ENCODE measurements at places on chromosomes 13 and 19.

DNA sequence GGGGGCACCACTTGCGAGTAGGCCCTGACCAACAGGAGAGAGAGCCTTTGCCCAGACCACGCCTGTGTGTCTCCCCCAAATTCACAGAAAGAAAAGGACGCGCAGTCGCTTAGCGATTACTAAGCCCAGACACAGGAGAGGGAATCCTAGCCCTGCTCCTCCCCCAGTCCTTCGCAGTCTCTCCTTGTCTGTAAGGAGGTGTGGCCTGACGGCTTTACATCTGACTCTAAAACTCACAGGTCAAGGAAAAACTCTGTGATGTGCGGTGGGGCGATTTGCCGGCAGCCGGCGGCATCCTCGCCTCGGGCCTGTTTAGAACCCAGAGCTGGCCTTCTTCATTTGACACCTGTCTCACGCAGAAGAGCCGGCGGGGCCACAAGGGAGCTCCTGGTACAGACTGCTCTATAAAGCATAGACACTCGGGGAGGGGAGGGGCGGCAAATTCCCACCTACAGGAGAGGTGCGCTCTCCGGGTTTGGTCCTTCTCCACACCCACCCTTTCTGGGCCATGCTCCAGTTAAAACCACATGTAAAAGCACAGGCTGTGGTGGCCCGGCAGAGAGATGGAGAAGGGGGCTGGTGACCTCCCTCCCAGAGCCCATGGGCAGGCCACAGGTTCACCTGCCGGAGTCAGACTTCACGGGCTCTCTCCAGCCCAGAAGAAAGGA, 17.8 kb downstream of the GPR12 start:
- no peak for DNase-seq

DNA sequence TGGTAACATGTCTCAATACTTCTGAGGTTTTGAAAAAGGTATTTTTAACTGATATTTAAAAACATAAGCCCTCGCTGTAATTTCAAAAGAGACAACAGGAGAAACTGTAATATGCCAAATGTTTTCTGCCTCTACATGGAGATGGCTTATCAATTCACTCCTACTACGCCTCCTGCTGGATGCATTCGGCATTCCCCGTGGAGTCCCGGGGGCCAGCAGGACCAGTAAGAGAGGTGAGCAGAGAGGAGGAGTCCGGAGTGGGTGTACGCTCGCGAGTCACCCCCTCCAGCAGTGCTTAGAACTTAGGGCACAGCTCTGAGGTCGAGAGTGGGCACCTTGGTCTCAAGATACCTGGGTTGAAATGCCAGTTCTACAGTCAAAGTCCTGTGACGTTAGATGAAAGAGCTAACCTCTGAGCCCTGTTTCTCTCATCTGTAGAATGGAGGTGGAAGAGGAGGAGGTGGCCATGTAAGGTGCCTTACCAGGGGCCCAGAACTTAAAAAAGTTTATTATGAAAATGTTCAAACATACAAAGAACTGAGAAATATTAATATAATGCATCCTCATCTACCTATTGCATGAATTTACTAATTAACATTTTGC, 110.2 kb downstream of the STK24 start:
- no peak for DNase-seq

DNA sequence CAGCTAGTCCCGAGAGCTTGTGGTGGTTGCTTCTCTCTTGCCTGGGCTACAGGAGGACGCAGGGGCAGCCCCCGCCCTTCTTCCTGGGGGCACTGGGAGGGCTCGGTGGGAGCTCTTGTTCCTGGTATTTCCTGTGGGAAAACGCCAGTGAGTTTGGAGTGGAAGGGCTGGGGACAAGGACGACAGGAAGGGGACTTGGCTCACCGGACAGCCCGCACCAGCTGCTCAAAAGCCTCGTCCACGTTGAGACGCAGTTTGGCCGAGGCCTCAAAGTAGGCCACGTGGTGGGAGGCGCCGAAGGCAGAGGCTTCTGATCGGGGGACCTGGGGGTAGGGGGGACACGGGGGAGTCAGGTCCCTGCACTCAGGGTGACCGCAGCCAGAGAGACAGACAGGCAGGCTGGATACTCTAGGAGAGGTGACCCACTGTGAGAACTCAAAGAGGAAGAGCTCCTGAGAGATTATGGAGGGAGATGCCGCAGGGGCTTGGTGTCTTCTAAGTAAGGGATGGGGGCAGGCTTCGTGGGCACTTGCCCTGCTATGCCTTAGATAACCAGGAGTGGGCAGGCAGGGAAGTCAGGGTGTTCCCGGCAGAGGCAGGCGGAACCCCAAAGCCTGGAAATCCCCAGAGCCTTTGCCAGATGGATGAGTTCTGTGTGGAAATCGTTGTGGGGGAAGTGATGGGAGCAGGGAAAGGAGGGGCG, 4.3 kb downstream of the RRAS start:
- no peak for DNase-seq

GRCh38 chr13:34675626-34676025, 266.4 kb upstream of the NBEA start:
- no peak for DNase-seq

- no peak for DNase-seq
Observed at GRCh38 chr13:43078399-43078798, 55.0 kb downstream of the DNAJC15 start.

DNA sequence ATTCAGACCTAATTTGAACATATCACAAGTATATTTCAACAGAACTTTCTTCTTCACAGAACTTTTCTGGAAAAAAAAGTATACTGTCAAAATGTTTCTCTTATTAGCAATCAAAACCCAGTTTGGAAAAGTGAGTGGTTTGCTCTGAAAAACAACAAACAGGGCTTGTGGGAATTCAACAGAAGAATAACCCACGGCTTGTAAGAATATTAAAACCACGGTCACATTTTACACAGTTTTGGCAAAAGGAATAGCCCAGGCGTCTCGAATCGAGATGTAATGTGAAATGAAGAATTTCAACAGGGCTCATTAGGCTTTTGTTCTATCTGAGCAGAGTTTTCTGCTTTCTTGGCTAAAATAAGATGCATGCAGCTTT, 70.7 kb downstream of the COL4A2 start:
- DNase-seq, result no peak

- no peak for DNase-seq
Observed at GRCh38 chr13:110220471-110220870, 86.5 kb downstream of the COL4A1 start.

- DNase-seq, result no peak
Observed at GRCh38 chr13:80939581-80939980, 598.7 kb upstream of the SPRY2 start.

- DNase-seq, result no peak
Observed at GRCh38 chr13:46552303-46552682, 677 bp upstream of the LRCH1 start.

GRCh38 chr13:51780099-51780498, 23.9 kb downstream of the DHRS12 start:
- DNase-seq, result no peak

DNA sequence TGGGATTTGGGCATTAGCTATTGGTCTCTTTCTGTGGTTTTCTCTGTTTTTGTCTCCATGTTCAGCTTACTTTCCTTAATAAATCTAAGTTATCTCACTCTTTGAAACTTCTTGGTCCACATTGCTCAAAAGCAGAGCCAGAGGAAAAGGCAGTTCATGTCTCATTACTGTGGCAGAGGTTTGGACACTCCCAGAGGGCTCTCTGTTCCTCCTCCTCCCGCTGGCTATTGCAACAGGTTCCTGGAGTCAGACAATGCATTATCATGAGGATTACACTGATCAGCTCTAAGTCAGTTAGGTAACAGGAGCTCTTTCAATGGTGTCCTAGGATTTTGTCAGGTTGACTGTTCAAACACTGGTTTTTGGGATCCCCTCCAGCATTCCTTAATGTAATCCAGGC, 298.8 kb downstream of the NDFIP2 start:
- no peak for DNase-seq

GRCh38 chr19:8398311-8398771, 8.2 kb downstream of the RAB11B start:
- no peak for DNase-seq

- no peak for DNase-seq
Observed at GRCh38 chr19:6465006-6465405, 935 bp downstream of the CRB3 start.

GRCh38 chr19:17677002-17677401, 11.2 kb downstream of the UNC13A start:
- DNase-seq, result peak; percentile 47

- DNase-seq, result no peak
Observed at GRCh38 chr13:26343816-26344215, 89.9 kb downstream of the CDK8 start.

- DNase-seq, result peak; percentile 88
Observed at GRCh38 chr19:19554074-19555023, 16.3 kb downstream of the CILP2 start.

GRCh38 chr19:31317570-31317969, 31.7 kb downstream of the TSHZ3 start:
- DNase-seq, result no peak

- DNase-seq, result peak; percentile 78
Observed at GRCh38 chr19:6532244-6532999, 1.6 kb downstream of the TNFSF9 start.

DNA sequence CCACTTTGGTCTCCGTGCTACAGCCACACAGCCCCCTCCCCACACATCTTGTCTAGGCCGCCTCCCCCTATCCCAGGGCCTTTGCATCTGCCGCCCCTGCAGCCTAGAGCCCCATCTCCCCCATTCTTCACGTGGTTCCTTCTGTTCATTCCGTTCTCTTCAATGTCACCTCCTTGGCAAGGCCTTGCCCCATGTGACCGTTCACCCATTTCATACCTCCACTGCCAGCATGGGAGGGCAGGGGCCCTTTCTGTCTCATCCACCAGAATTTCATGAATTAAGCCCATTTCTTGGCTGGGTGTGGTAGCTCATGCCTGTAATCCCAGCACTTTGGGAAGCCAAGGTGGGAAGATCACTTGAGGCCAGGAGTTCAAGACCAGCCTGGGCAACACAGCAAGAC, 15.7 kb upstream of the HNRNPM start:
- no peak for DNase-seq

- DNase-seq, result no peak
Observed at GRCh38 chr19:51263808-51264207, 12.9 kb downstream of the SIGLECL1 start.

DNA sequence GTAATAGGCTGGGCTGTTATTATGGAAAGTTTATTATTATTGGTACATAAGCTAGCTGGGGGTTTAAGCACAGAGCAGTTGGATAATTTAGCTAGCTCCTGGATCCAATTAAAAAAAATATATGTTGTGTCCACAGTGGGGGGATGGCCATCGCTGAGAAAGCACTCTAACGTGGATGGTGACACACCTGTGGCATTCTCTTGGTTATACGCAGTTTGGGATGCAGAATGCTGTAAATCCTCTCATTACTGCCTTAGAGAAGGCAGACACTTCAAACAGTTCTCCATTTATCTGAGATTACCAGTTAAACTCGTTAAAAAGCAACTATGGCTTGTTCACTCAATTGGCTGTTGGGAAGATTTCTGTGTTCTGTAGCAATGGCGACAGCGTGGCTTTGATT, 2.4 kb upstream of the ZNF536 start:
- DNase-seq, result no peak

DNA sequence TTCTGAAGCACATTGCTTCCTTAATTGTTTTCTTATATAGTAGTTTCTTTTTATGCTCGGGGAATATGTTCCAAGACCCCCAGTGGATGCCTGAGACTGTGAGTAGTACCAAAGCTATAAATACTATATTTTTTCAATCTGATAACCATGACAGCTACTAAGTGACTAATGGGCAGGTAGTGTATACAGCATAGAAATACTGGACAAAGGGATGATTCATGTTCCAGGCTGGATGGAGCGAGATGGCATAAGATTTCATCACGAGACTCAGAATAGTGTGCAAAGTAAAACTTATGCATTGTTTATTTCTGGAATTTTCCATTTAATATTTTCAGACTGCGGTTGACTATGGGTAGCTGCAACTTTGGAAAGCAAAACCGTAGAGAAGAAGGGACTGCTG, 47.9 kb upstream of the OLFM4 start:
- DNase-seq, result no peak

DNA sequence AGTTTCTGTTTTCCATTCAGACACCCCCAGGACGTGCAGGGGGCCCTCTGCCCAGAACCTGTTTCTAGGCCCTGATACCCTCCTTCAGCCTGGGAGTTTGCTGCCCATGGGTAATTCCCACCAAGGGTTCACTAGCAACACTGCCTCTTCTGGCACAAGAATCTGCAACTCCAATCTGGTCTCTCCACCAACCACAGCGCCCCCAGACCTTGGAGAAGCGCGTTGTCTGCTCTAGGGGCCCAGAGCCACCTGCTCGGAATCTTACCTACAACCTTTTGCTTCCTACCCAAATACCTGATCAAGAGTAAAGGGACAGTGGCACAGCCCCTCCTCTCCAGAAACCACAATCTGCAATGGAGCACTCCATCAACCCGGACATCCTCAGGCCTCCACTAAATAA, 763 bp downstream of the ZNF180 start:
- DNase-seq, result no peak

- DNase-seq, result peak; percentile 84
Observed at GRCh38 chr19:2426611-2427428, 566 bp downstream of the TIMM13 start.

- no peak for DNase-seq
Observed at GRCh38 chr19:40808497-40808896, 9.5 kb downstream of the EGLN2 start.

DNA sequence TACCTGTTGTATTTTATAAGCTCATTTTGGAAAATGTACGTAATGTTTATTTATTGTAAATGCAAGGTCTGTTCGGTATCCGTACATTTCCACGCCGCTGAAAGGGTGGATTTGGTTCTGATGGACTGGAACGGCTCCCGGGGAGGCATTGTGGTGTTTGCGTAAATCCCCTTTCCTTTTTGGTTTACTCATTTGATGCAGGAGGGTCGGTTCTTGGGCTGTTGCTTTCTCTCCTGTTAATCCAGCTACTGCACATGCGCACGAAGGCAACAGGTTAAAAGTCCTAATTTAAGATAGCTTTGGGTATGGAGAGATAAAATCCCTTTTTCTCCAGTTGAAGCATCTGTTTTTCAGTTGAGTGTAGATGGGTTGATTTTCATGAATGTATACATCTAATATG, 224.4 kb downstream of the TM9SF2 start:
- DNase-seq, result no peak

DNA sequence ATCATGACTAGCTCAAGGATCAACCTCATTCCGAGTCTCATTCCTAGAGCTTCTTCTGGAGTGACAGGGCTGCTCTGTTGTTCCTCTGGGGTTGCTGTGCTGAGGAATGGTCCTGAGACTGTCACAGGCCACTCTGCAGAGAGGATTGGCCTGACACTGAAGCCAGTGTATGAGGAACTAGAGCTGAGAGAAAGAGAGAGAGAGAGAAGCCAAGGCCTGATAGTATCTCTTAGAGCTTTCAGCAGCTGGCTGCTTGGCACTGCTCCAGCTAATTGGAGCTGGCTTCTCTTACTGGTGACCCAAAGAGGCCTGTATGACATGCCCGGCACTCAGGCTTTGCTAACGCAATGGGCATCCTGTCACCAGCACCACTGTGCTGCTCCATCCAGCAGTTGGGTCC, 73.4 kb upstream of the FLT1 start:
- DNase-seq, result no peak

DNA sequence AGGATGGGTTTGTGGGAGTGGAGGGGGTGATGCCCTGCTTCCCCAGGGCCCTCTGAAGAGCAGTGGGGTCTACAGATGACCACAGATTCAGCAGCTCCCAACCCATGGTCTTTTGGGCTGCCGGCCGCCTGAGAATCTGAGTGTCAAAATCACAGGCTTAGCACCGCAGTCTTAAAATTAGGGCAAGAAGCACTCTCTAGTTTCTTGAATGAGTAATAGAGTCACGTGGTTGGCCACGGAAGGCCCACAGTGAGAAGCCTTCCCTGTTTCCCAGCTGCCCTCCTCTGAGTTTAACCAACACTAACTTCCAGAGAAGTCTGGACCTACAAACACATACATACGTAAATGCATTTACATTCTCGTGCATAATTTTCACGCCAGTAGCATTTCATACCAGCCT, 5.2 kb downstream of the PRMT1 start:
- DNase-seq, result no peak

GRCh38 chr13:54029226-54029625, 1000.6 kb downstream of the OLFM4 start:
- DNase-seq, result peak; percentile 20

All from GM13976 (cell line).